ENCODE measurements at places on chromosomes 5 and 9.

- DNase-seq, result no peak
Measured at GRCh38 chr5:150034662-150035061, 34.1 kb downstream of the HMGXB3 start.

GRCh38 chr5:86880785-86881492 lies 263.2 kb downstream of the COX7C start:
- DNase-seq, result peak; percentile 30

GRCh38 chr9:84969084-84969483 lies 299.6 kb downstream of the NTRK2 start:
- DNase-seq, result no peak

DNA sequence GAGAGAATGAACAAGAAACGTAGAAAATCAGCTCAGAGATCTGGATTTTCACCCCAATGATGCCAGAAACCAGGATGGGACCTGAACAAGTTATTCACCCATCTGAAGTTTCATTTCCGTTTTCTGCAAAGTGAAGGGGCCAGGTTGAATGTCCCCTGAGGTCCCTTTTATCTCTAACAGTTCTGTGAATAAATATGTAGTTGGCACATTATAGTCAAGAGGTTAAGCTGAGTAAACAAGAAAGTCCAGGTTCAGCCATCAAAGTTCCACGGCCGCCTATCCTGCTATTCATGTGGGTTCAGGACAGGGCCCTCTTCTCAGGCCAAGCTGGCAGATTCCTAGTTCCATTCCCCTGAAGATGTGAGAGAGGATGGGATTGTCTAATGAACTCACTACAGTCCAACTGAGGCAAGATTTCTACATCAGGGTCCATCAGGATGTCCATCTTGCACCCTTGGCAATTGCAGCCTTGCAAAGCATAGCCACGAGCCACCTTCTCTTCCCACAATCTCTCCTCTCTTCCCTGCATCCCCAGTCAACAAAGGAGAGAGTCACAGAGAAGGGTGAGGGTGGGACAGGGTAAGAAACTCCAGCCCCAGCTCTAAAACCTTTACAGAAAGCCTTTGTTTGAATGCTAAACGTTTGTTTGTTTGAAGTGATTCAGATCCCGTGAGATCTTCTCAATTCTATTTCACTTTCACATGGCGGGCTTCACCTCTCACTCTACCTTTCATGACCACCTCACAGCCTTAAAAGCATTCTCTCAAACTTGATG lies 311.0 kb downstream of the SLIT3 start:
- DNase-seq, result no peak

- no peak for DNase-seq
Measured at GRCh38 chr5:1660001-1660400, 136.2 kb upstream of the LPCAT1 start.

- DNase-seq, result no peak
Measured at GRCh38 chr9:134379831-134380365, 53.6 kb downstream of the RXRA start.

DNA sequence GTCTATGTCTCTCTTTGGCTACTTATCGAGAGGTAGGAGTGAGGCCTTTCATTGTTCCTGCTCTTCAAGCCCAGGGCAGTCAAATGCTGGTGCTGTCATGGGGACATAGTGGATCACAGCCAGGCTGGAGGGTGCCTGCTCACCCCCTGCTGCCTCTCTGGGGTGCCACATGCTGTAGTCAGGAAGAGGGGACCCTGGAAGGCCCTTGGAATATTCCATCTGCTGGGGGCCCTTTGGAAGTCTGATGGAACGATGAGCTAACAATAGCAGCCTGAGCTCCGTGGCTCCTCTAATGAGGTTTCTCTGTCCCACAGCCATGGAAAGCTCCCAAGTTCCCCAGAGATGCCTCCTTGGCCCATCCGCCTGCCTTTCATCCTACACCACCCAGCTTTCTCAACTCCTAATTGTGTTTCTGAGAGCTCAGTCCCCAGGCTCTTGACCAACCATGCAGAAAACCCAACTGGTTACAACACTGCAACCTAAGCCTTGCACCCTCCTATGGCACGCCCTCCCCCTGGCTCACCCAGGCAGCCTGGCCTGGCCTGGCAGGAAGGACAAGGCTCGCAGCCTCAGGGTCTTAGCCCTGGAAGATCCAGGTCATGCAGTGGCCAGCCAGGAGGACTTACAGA lies 91.7 kb downstream of the NRG2 start:
- no peak for DNase-seq

GRCh38 chr9:37498457-37498856 lies 12.7 kb downstream of the POLR1E start:
- no peak for DNase-seq

- DNase-seq, result no peak
Measured at GRCh38 chr5:68086857-68087256, 128.7 kb upstream of the PIK3R1 start.

GRCh38 chr5:23314827-23315226 lies 192.6 kb upstream of the PRDM9 start:
- no peak for DNase-seq

DNA sequence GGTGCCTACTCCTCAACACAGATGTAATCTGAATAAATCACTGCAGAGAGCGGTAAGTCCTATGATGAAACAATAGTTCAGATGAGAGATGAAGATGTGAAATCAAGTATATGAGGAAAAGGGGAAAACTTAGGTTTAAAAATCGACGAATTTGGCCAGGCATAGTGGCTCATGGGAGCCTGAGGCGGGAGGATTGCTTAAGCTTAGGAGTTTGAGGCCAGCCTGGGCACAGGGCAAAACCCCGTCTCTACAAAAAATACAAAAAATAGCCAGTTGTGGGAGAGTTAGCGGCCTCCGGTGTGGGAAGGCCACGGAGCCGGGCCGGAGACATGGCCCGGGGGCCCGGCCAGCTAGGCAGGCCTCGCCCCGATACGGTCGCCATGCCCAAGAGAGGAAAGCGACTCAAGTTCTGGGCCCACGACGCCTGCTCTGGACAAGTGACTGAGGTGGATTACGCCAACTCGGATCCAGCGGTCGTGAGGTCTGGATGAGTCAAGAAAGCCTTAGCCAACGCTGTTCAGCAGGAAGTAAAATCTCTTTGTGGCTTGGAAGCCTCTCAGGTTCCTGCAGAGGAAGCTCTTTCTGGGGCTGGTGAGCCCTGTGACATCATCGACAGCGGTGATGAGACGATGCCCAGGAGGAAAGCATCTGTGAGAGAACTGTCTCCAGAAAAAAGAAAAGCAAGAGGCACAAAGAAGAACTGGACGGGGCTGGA lies 62.8 kb upstream of the SUB1 start:
- peak; percentile 79 for DNase-seq

DNA sequence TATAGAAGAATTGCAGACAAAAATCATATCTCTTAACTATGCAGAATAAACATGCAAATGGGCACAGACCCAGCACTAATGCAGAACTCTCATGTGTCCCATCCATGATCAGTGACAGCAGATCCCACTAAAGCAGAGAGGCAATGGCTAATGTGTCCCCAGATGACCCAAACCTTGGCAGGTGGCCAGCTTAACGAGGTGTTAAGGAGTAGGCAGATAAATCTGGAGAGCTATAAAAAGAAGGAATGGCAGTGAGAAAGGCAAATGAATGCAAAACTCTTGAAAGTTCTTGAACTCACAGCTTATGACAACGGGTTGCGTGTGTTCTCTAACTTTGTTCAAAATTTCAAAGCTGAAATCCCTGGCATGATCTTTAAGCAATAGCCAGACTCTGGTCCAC lies 265.4 kb downstream of the RASEF start:
- no peak for DNase-seq

- DNase-seq, result no peak
Measured at GRCh38 chr9:25353783-25354182, 324.5 kb downstream of the TUSC1 start.

GRCh38 chr9:11142965-11143738 lies 530.4 kb upstream of the PTPRD start:
- DNase-seq, result no peak

DNA sequence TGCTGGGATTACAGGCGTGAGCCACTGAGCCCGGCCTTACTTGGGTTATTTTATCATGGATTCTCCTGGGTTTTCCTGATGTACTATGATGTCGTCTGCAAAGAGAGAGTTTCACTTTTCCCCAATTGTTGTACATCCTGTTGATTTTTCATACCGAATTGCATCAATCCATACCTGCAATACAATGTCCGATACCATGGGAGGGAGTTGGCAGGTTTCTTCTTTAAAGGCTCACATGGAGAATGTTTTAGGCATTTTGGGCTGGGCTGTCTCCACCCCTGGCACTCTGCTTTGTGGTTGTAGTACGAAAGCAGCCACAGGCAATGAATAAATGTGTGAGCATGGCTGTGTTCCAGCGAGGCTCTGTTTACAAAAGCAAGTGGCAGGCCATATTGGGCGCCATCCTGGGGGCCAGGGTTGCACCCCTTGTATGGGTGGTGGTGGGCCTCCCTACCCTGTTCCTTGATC lies 35.1 kb upstream of the EXOC3 start:
- DNase-seq, result no peak

DNA sequence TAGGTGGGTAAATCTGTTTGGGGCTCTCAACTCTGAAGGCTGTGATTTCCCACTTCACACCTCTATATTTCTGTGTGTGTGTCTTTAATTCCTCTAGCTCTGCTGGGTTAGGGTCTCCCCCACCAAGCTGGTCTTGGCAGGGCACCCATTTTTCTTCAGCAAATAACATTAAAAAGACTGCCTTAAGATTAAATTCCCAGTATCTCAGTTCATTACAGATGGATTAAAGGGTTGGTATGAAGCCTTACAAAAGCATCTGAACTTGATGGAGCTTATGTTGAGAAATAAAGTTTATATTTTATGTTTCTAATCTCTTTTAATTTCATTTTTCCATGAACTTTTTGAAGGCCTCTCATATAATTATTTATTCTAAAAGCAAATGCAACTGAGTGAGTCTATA lies 11.7 kb downstream of the PCAT7 start:
- DNase-seq, result no peak

DNA sequence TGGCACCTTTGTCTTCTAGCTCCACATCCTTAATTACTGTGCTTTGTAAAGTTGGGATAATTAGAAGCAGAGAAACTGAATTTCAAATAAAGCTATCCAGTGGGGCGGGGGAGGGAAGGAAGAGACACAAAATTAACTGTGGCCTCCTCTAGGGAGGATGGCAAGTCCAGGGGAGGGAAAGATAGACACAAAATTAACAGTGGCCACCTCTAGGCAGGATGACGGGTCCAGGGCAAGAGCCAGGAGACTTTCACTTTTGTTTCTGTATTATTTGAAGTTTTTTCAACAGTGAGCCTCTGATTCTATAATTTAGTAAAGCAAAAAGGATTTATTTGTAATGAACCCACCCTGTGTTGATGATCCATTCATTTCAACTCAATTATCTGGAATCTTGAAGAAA lies 335.9 kb downstream of the MSX2 start:
- no peak for DNase-seq

GRCh38 chr5:72066705-72067107 lies 40.6 kb upstream of the MAP1B start:
- no peak for DNase-seq

GRCh38 chr9:135248721-135249120 lies 161.3 kb downstream of the OLFM1 start:
- no peak for DNase-seq

DNA sequence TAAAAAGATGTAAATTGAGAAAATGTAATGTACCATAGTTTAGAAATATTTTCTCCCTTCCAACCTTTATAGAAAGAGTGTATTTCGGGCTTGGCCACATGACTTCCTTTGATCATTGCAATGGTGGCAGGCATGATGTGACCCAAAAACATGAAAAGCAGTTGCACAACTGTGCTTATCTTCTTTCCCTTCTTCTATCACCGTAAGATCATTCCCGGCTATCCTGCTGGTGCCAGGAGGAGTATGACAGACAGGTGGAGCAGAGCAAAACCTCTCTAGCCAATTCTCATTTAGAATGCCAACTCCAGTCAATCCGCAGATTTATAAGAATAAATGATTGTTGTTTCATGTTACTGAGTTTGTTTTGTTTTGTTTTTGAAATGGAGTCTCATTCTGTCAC lies 10.6 kb upstream of the TESK1 start:
- no peak for DNase-seq

- no peak for DNase-seq
Measured at GRCh38 chr5:142872795-142873194, 102.6 kb downstream of the ARHGAP26 start.

DNA sequence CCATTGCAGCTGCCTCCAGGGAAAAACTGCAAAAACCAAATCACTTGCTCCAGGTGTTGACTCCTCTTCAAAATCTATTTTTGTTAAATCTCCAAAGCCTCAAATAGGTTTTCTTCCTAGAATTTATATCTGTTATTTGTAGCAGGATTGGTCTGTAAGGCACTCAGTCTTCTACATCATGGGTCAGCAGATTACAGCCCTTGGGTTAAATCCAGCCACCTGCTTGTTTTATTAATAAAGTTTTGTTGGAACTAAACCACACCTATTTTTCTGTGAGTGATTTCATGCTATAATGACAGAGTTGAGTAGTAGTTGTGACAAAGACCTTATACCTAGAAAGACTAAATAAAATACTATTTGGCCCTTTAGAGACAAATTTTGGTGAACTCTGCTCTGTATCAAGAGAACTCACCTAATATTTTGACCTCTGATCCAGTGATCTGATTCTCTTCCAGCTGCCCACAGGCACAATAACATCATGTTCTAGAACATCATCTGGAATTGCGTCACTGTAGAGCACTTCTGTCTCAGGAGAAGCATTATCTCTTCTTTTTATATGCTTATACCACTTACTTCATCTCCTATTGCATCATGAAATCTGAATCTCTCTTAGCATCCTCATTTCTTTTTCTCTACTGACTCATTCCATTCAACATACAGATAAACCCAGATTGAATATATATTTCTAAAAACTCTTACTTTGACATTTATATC lies 130.1 kb downstream of the RPS23 start:
- DNase-seq, result no peak

DNA sequence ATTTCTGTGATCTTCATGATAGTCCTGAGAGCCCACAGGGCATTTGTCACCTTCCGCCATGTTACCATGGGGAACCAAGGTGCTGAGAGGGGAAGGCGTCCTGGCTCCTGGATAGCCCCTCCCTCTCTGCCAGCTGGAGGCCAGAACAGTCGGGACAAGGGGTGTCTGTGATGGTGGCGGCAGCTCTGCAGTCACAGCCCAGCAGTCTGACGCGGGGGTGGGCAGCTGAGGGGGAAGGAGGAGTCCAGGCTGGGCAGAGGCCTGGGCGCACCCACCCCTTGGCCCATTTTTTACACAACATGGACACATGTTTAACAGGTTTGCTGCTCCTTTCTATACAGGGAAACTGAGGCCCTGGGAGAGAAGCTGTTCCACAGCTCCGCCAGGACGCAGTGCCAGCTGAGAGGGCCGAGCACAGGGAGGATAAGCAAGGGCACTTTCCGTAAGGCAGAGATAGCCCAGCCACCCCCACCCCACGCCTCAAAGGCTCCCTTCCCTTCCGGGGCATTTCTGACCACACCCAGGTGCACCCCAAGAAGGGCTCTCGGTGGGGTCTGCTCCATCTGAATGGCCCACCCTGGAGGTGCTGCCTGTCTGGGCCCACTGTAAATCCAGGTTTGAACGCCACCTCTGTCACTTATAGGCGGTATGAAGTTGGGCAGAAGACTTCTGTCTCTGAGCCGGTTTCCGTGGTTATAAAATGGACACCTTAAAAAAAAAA lies 17.1 kb downstream of the LRRC8A start:
- no peak for DNase-seq

- no peak for DNase-seq
Measured at GRCh38 chr5:124923131-124923530, 176.7 kb upstream of the ZNF608 start.

- DNase-seq, result no peak
Measured at GRCh38 chr5:149345892-149346222, 558 bp downstream of the GRPEL2 start.
